ENCODE measurements at places on chromosomes 7 and 10. TPM values are rescaled to one million over a fixed set of nuclear protein-coding genes. Genes with fewer than 3 reads are reported as not detected.

The FOXI2 gene
- not detected for total RNA-seq

The RAPGEF5 gene
- total RNA-seq, result 11.1 TPM

The ACSM6 gene
- not detected for total RNA-seq

The GPR26 gene
- total RNA-seq, result not detected

The TBXAS1 gene
- total RNA-seq, result 4.2 TPM

The CYP2C19 gene
- total RNA-seq, result 0.11 TPM

The TCAF2 gene
- total RNA-seq, result 0.27 TPM

The FAM20C gene
- total RNA-seq, result 23.4 TPM

The NKX2-3 gene
- total RNA-seq, result not detected

The POU6F2 gene
- not detected for total RNA-seq

The ST8SIA6 gene
- 6.3 TPM for total RNA-seq

The MYL10 gene
- total RNA-seq, result not detected

The TFPI2 gene
- total RNA-seq, result 1.3 TPM

The UTF1 gene
- not detected for total RNA-seq

The EVX1 gene
- not detected for total RNA-seq

The TFR2 gene
- total RNA-seq, result 0.13 TPM

The TUBB8 gene
- total RNA-seq, result not detected

The ANAPC16 gene
- 242 TPM for total RNA-seq

The AGBL3 gene
- total RNA-seq, result 1.2 TPM

The ZNF25 gene
- 15.9 TPM for total RNA-seq

The OR2A12 gene
- total RNA-seq, result not detected

The NUTM2E gene
- not detected for total RNA-seq

The OGDHL gene
- total RNA-seq, result 1.8 TPM

The GPR15LG gene
- not detected for total RNA-seq

The CRHR2 gene
- total RNA-seq, result 0.24 TPM

The NUTM2B gene
- 1.2 TPM for total RNA-seq

The PDZD7 gene
- 0.38 TPM for total RNA-seq

The C10orf67 gene
- 0.54 TPM for total RNA-seq

The HOXA11 gene
- total RNA-seq, result not detected

The NUTM2D gene
- 4.0 TPM for total RNA-seq

The YAE1 gene
- total RNA-seq, result 14.6 TPM

The BLNK gene
- total RNA-seq, result 0.73 TPM

The MLXIPL gene
- total RNA-seq, result 6.9 TPM

The CCL24 gene
- not detected for total RNA-seq

The CDC14C gene
- total RNA-seq, result not detected

The GIMAP4 gene
- total RNA-seq, result 34.7 TPM

The CASP2 gene
- 11.1 TPM for total RNA-seq

The CEP55 gene
- 0.59 TPM for total RNA-seq

The SPDYE11 gene
- total RNA-seq, result not detected

The PON1 gene
- total RNA-seq, result not detected
